SK-N-MC (cell line): ENCODE measurements at places on chromosomes 3 and 15.

DNA sequence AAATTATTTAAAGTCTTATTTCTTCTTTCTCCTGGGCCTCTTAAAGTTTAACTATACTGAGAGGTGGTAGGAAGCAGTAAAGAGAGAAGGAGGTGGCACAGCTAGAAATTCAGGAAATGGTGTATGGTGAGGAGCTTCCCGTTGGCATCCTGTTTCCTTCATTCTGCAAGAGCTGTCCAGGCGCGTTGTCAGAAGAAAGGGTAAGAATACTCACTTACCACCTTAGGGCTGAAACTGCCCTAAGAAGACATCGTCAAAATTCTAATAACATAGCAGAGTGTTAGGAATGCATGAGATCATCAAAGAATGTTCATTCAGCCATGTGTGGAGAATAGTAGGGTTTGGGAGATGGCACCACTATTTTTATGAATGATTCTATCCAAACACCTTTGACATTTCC, 699.6 kb downstream of the MCTP2 start:
- DNase-seq, result no peak

- DNase-seq, result no peak
Measured at GRCh38 chr3:190564175-190564574, 50.3 kb downstream of the IL1RAP start.

- no peak for DNase-seq
Measured at GRCh38 chr3:13544951-13545651, 3.8 kb upstream of the FBLN2 start.

GRCh38 chr3:134126153-134126552, 96.4 kb upstream of the SLCO2A1 start:
- DNase-seq, result no peak

DNA sequence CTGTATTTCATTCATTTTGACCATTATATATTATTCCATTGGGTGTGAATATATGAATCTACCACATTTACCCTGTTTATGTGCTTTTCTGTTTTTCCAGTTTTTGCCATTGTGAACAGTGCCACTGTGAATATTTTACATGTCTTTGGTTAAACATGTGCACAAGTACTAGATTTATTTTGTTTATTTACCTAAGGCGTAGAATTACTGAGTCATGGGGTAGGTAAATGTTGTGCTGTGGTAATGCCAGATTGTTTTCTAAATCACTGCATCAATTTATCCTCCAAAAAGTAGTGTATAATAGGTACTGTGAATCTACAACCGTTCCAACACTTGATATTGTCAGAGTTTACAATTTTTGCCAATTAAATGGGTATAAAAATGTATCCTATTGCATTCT, 362.1 kb upstream of the AGTR1 start:
- DNase-seq, result no peak

DNA sequence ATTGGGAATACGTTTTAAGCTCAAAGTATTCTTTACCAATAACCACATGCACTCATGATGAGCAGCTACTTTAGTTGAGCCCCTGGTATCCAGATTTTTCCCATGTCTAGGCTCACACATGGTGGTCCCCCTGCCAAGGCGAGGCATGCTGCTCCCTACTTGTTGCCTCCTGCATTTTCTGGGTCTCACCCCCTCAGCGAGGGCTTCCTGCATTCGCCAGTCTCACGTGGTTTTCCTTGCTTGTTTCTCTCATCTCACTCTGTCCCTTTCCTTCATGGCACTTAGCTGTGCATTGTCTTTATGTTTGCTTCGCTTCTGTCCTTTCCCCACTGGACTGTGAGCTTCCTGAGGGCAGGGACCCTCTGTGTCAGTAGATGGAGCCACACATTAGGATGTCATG, 99.2 kb downstream of the PDZRN3 start:
- no peak for DNase-seq

DNA sequence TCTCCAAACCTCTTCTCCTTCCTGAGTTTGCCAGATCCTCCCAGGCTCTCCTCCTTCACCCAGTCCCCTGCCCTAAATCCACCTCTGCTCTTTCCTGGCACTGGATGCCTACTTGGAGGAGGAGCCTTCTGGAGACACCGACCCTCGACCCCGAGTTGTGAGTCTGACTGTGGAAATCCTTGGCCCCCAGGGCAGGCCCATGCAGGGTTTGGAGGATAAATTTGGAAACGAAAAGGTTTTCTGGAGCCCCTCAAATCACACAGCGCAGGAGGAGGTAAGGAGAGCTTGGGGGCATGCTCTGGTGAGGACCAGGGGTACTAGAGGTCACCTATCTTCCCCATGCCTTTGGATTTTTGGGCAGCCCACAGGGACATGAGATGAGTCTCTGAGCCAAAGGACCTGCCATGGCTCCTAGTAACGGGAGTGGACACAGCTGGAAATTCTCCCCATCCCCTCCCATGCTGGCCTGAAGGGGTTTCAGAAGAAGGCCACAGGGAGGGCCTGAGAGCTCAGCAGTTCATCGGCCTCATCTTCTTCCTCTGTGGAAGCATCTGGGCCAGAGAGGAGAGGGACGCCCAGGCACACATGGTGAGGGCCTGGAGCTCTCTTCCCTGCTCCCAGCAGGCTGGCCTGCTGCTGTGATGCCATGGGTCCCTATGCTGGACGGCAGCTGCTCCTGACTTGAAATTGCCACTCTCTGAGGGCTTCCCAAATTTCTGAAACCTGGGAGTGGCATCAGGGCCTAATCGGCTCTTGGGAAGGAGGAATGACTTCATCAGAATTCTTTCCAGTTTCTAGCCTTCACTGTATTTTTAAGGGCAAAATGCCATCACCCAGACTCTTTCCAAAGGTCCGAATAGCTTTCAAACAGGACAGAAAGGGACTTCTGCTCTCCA, 68.6 kb upstream of the ITGA11 start:
- no peak for DNase-seq

GRCh38 chr3:52710512-52710911, 4.6 kb downstream of the SPCS1 start:
- no peak for DNase-seq

DNA sequence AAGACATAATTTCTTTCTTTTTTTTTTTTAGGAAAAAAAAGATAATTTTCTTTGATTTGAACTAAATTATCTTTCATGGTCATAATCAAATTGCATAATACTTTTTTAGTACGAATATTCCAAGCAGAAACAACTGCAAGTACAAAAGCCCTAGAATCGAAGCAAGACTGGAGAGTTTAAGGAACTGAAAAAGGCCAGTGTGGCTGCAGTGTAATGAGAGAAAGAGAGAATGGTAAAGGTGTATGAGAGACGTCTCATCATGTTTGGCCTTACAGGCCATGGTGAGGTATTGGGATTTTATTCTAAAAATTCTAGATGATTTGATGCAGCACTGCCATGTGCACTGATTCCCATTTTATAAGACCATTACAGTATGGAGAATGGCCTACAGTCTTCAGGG, 180.9 kb downstream of the SUCNR1 start:
- DNase-seq, result no peak

DNA sequence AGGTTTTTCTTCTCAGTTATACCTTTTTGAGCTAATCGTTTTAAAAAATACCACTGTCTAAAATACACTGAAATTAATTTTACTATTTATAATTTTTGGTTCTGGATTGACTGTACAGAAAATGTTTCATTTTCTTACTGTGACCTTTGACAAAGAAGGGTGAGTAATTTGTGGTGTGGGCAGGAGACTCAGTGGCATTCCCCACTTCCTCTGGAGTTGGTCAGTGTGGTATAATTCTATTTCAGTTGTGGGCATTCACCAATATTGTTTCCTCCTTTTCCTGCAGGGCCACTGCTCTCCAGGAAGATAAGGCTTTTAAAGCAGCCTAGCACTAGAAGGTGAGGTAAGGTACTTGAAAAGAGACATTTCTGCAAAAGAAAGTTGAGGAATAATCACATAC, 6.5 kb downstream of the DAG1 start:
- DNase-seq, result no peak

GRCh38 chr15:39920510-39921273, 626 bp upstream of the GPR176 start:
- no peak for DNase-seq

GRCh38 chr3:162770551-162770950, 1273.9 kb downstream of the OTOL1 start:
- peak; percentile 48 for DNase-seq

GRCh38 chr3:177145381-177145780, 51.9 kb downstream of the TBL1XR1 start:
- no peak for DNase-seq

DNA sequence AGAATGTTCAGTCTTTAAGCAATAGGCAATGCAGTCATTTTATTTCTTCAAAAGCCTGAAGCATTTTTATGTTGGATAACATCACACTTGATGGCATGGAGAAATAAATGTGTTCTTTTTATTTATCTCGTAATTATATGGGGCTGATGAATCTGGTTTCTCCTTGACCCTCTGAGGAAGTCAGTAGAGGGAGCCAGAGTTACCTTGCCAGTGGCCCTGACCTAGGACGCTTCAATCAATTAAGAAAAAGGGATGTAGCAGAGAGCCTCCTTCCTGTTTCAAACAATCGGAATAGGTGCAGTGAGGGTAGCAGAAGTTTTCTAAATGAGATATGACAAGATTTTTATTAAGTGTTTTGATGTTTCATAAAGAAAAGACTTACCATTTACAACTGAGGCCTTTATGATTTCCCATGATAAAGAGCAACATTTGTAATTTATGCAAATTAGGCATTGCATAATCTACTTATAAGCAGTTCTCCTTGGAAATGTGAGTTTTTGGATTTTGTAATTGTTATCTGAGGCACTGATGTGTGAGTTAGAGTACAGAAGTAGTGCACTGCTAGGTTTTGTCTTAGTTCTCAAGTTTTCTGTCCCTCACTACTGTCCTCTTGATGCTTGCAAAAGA, 129.1 kb downstream of the RAP2B start:
- no peak for DNase-seq

DNA sequence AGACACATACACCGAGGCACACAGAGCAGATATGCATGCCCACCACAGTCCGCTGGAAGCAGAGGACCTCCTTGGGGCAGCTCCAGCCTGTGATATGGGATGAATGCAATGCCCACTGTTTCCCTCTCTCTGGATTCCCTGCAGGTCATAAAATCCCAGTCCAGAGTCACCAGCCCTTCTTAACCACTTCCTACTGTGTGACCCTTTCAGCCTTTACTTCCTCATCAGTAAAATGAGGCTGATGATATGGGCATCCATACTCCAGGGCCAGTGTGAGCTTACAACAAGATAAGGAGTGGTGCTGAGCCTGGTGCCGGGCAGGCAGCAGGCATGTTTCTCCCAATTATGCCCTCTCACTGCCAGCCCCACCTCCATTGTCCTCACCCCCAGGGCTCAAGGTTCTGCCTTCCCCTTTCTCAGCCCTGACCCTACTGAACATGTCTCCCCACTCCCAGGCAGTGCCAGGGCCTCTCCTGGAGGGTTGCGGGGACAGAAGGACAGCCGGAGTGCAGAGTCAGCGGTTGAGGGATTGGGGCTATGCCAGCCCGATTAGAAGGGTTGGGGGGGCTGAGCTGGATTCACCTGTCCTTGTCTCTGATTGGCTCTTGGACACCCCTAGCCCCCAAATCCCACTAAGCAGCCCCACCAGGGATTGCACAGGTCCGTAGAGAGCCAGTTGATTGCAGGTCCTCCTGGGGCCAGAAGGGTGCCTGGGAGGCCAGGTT, at the start of gene GNAT1:
GNAT1 (plus strand) TSS at position 675 of the 725 bp plus-strand sequence. CDS start 116 bp downstream, outside the sequence.
- DNase-seq, result no peak

- no peak for DNase-seq
Measured at GRCh38 chr15:60681353-60681752, 202.4 kb upstream of the ICE2 start.

GRCh38 chr3:47418167-47419082, 37.6 kb downstream of the PTPN23 start:
- no peak for DNase-seq

DNA sequence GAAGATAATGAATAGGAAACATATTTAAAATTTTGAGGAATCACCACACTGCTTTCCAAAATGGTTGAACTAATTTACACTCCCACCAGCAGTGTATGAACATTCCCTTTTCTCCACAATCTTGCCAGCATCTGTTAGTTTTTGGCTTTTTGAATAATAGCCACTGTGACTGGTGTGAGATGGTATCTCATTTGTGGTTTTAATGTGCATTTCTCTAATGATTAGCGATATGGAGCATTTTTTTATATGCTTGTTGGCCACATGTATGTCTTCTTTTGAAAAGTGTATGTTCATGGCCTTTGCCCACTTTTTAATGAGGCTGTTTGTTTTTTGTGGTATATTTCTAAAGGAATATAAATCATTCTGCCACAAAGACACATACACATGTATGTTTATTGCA, 166.3 kb downstream of the NECTIN3 start:
- DNase-seq, result no peak

DNA sequence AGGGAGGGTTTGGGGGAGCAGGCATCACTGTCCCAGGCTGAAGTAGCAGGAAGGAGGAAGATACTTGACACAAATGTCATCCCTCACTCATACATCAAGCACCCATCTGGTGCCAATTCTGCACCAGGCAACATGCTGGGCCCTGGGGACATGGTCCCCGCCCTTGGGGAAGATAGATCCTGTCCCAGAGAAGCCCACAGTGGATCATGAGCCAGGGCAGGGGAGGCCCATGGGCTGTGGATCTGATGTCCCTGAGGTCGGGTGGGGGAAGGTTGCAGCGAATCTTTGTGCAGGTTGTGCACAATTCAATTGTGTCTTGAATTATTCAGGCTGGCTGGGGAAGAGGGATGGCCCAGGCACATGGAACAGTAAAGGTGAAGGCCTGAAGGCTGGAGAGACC, 6.4 kb upstream of the CCDC33 start:
- no peak for DNase-seq
